ENCODE measurements at places on chromosomes 11 and 22.

DNA sequence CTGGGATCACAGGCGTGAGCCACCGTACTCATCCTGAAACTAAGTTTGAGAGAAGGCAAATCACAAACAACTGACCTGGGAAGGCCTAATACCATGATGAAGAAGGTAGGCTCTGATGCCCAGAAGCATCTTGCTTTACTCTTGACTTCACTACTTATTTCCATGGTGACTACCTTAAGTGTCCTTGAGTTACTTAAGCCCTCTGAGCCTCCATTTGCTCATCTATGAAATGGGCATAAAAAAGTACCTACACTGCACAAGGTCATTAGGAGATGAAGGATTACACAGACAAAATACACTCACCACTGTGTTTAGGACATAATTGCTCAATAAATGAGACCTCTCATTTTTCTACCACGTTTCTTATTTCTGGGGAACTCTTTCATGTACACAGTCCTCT is 27.9 kb downstream of the EIF4ENIF1 start:
- DNase-seq, result no peak

- DNase-seq, result no peak
Measured at GRCh38 chr22:20137671-20138416, 6.2 kb downstream of the ZDHHC8 start.

- no peak for DNase-seq
Measured at GRCh38 chr22:28381429-28382167, 298.0 kb downstream of the TTC28 start.

GRCh38 chr11:66292543-66293332 is 1.0 kb downstream of the TMEM151A start:
- no peak for DNase-seq

DNA sequence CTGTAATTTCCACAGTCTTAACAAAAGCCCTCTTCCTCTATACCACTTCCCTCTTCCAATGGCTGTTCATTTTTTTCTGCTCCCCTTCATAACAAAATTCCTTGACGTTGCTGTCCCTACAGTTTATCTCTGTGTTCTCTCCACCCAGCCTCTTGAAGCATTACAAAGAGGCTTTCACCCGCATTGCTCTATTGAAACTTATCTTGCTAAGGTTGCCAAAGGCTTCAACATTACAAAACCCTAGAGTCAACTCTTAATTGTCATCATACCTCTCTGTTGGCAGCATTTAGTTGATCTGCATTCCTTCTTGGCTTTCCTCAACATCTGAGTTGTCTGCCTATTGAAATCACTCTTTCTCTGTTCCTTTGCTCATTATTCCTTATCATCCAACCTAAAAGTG is 1055.7 kb downstream of the JRKL start:
- DNase-seq, result no peak

- no peak for DNase-seq
Measured at GRCh38 chr11:44572436-44572835, 7.0 kb downstream of the CD82 start.

- DNase-seq, result no peak
Measured at GRCh38 chr22:27387561-27387960, 414.0 kb downstream of the MN1 start.

GRCh38 chr11:69018924-69019323 is 5.9 kb upstream of the MRGPRF start:
- no peak for DNase-seq

- no peak for DNase-seq
Measured at GRCh38 chr11:45410391-45411227, 124.5 kb upstream of the SYT13 start.

DNA sequence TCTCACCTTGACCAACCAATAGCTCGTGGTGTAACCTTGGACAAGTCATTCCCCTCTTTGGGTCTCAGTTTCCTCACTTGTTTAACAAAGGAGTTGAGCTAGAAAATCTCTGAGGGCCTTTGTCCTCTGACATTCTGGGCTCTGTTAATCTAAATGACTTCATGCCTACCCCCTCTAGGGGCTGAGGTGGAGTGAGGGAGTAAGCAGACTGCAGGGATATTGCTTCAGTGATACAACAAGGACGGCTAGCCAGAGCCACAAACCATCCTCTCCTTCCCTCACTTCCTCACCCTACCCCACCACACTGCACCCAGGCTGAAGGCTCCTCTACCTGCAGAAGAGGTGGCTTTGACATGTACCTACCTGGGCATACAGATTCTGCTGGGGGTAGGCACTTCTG is 34.8 kb downstream of the RELT start:
- no peak for DNase-seq

GRCh38 chr11:19714387-19715363 is 2.0 kb downstream of the NAV2 start:
- DNase-seq, result no peak

DNA sequence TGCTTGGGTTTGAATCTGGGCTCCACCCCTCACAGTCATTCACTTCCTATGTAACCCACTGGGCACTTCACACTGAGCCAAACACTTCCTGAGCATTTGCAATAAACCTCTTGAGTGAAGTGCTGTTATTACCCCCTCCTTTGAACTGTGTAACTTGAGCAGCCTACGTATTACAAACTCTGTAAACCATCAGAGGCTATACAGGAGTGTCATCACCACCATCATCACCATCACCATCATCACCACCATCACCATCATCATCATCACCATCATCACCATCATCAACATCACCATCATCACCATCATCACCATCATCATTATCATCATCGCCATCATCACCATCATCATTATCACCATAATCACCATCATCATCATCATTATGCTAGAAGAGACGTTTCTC is 18.4 kb downstream of the RTL6 start:
- DNase-seq, result peak; percentile 66

GRCh38 chr11:96122601-96123074 is 198.7 kb upstream of the MTMR2 start:
- no peak for DNase-seq

DNA sequence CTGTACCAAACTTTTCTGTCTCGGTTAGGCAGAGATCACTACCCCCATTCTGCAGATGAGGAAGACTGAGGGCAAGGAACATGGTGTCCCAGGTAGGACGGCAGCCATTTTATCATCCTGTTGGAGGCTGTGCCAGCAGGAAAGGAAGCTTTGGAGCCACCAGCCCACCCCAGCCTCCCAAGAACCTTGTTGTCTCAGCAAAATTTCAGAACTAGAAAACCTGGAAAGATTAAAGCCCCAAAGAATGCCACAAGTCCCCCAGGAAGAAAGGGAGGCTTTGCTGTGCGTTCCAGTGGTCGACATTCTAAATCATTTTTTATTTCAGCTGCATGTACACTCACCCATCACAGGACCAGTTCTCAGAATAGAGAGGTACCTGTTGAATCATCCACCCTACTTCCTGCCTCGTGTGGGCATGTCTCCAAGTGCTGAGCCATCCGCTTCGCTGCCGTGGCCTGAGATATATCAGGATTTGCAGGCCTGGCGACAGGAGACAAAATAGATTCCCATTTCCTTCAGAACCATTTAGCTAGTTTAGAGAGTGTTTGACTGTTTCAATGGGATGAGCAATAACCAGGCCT is 13.0 kb upstream of the EIF3D start:
- DNase-seq, result peak; percentile 27

DNA sequence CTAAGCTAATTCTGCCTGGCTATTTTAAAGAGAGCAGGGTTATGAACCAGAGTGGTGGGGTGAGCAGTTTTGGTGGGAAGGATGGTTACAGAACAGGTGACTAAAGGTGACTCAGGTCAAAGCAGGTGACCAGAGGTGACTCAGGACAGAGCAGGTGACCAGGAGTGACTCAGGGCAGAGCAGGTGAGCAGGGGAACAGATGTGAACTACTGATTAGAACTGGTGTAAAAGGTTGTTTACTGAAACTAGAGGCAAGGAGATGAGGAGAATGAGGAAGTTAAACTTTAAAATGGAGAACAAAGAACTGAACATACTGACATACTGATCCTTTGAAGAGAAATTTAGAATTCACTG is 15.4 kb upstream of the HYLS1 start:
- no peak for DNase-seq

DNA sequence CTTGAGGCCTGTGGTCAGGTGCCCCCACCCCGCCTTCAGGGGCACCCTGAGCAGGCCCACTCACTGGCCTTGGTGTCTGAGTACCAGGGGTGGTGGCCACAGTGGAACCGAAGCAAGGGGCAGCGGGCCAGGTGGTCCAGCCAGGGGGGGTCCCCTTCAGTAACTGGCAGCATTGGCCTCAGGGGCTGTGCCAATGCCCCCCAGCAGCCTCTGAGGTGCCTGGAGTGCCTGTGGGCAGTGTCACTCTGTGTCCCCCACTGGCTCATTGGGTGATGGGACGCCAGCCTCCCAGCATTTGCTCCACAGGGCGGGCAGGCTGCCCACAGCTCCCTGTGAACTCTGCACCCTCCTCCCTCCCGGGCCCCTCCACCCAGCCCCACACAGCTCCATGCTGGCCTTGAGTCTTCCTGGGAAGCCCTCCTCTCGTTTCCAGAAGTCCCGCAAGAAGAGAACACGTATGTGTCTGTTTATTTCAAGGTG is 29.5 kb upstream of the CARS1 start:
- no peak for DNase-seq

GRCh38 chr11:26143566-26144290 is 188.2 kb upstream of the ANO3 start:
- DNase-seq, result no peak

DNA sequence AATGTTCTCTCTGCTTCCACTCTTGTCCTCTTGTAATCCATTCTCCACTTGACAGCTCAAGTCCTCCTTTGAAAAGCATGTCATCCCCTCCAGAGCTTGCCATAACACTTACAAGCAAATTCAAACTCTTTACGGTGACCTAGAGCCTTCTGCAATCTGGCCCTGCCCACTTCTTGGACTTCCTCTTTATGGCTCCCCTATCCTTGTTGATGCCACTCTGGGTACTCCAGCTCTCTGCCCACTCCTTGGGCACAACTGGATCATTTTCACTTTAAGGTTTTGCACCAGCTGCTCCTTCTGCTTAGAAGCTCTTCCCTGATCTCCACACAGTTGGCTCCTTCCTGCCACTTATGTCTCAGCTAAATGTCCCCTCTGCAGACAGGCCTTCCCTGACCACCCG is 217.9 kb downstream of the DSCAML1 start:
- no peak for DNase-seq

DNA sequence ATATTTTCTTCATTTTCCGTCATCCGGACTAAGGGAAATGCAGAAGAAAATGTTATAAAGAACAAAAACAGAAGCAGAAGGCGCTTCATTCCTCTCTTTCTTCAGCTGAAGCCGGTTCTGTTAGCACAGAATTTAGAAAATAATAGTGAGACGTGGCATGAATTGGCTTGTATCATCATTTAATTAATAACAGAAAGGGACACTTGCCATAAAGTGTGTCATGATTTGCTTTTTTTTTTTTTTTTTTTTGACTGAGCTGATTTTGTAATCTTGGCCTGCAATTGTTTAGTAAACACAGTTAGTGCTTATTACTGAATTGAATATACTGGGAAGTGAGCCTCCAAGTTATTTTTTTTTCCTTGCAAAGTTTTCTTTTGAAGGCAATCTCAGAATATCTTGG is at the start of gene MMP27:
Gene MMP27, minus strand, starts transcription at position 144 of the 400 bp plus-strand sequence. Its CDS starts 55 bp downstream, at position 89.
- no peak for DNase-seq

DNA sequence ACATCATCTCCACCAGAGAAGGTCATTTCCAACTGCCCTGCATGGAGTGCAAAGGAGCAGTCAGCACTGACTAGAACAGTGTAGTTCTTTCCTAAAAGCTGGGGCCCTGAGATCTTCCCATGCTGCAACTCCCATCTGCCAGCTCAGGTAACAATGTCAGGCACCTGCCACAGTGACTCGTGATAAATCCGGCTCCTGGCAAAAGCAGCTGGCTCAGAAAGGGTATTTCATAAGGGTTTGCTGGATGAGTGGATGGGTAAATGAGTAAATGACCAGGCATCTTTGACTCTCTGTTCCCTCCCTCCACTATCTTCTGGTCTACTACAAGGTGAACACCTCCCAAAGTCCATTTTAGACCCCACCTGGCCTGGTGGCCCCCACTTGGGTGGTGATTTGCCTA is 403.6 kb downstream of the NXPE2 start:
- peak; percentile 41 for DNase-seq

GRCh38 chr11:117861151-117862018 is 15.1 kb downstream of the FXYD6 start:
- DNase-seq, result peak; percentile 83

DNA sequence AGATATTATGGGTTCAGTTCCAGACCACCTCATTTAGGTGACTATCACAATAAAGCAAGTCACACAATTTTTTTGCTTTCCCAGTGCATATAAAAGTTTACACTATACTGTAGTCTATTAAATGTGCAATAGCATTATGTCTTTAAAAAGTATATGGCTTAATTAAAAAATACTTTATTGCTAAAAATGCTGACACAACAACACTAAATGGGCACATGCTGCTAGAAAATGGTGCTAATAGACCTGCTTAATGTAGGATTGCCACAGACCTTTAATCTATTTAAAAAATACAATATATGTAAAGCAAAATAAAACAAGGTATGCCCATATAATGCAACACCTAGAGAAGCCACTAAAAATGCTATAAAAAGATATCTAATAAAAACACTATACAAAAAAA is 27.1 kb upstream of the OR5AK2 start:
- no peak for DNase-seq

DNA sequence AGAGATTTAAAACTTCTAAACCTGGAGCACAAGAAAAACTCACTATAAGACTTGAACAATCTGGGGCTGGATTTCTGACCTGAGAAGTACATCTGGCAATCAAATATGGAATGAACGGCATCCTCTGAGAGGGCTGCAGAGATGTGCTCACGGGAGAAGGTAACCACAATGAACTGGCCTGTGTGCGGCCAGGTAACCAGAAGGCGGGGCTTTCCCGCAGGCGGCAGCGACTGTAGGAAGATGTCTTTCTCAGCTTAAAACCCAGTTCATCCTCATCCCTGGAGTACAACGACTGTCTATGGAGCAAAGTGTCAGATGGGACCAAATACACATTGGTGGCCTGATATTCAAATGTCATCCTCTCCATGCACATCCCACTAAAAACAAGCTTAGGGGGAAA is 24.5 kb downstream of the MICAL3 start:
- DNase-seq, result no peak

DNA sequence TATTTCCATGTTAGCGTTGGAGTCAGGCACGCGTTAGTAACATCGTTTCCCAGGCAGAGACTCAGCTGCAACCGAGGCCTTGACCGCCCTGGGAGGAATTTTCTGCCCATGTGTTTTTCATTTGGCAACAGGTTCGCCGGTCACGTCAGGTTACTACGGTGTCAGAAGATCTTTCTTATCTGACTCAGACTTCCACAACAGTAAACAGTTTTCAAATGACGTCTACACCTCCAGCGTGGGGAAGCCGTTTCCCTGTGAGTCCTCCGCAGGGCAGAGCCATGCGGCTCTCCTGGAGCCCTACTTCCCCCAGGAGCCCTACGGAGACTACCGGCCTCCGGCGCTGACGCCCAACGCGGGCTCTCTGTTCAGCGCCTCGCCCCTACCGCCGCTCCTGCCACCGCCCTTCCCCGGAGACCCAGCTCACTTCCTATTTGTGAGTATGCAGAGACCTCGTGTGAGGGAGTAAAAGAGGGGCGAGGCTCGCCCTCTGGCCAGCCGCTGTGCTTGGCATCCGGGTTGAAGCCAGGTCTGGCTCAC is 14.3 kb upstream of the POU2AF3 start:
- DNase-seq, result no peak

- DNase-seq, result no peak
Measured at GRCh38 chr11:2302306-2302895, 588 bp downstream of the TSPAN32 start.
